ENCODE measurements at places on chromosomes 3 and 15.

- DNase-seq: no peak
Observed at GRCh38 chr15:93283854-93284253, 194.8 kb upstream of the RGMA start.

DNA sequence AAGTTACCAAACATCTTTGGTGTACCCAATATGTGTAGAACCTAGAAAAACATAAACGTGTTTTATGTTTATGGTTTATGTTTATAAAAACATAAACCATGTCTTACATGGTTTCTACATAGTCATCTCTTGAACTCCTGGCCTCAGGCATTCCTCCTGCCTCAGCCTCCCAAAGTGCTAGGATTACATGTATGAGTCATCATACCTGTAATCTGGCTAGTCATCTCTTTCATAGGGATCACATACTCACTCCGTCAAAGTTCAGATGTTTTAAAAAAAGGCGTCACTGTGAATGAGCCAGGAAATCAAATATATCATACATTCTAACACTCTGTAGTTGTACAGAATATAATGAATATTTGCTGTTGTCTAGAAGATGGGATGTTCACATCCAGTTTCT, 178.6 kb downstream of the CPNE4 start:
- no peak for DNase-seq

- no peak for DNase-seq
Observed at GRCh38 chr3:61893840-61894566, 332.6 kb downstream of the PTPRG start.

DNA sequence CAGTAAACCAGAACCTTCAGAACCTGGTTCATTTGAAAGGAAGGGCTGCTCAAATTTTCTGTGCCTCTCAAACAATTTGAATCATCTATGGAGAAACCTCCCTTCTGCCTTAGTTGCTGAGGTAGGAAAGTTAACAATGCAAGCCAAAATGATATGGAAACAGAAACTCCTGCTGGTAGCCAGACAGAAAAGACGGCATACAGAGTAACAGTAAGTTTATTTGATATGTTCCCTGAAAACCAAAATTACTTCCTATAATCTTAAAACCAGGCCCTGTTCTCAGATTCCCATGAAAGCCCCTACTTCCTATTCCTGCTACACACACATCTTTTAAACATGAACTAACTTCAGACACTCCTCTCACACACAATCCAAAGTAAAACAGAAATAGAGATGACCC, 86.2 kb downstream of the TBC1D5 start:
- no peak for DNase-seq

GRCh38 chr3:130916507-130917167, 22.8 kb downstream of the ATP2C1 start:
- DNase-seq: no peak

DNA sequence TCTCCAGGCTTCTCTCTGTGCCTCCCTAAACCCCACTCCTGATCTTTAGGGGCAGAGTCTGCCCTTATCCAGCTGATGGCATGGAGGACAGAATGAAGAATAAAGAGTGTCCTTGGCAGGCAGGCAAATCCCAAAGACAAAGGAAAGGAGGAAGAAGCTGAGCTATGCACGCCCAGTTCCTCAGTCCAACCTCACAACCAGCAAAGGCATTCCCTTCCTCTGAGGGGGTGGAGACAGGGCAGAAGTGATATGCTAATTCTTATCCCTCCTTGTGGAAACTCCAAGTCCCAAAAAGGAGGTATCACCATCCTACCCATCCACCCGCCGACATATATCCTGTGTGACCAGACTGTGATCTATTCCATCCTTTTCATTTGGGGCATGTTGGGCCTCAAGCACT, 10.5 kb upstream of the CCDC54 start:
- DNase-seq: no peak

GRCh38 chr3:151722856-151723255, 10.9 kb upstream of the AADACL2 start:
- DNase-seq: no peak

DNA sequence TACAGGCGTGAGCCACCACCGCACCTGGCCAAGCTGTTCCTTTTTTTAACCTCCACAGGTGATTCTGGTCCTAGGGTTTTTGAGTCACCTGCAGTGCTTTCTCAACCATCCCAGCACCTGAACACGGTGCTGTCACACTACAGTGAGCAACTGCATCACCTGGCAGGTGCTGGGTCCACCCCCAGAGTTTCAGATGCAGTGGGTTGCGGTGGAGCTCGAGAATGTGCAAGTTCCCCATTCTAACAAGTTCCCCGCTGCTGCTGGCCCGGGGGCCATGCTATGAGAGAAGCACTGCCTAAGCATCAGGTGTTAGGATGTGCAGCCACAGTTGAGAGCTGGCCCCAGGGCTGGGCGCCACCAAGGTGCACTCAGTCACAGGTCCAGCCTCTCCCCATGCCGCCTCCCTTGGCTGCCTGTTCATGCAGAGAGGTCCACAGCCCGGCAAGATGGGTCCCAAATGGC, 18.0 kb downstream of the ISG20 start:
- no peak for DNase-seq

- no peak for DNase-seq
Observed at GRCh38 chr15:63045465-63045840, 2.9 kb downstream of the TPM1 start.

- no peak for DNase-seq
Observed at GRCh38 chr3:164723396-164723795, 354.9 kb downstream of the SI start.

DNA sequence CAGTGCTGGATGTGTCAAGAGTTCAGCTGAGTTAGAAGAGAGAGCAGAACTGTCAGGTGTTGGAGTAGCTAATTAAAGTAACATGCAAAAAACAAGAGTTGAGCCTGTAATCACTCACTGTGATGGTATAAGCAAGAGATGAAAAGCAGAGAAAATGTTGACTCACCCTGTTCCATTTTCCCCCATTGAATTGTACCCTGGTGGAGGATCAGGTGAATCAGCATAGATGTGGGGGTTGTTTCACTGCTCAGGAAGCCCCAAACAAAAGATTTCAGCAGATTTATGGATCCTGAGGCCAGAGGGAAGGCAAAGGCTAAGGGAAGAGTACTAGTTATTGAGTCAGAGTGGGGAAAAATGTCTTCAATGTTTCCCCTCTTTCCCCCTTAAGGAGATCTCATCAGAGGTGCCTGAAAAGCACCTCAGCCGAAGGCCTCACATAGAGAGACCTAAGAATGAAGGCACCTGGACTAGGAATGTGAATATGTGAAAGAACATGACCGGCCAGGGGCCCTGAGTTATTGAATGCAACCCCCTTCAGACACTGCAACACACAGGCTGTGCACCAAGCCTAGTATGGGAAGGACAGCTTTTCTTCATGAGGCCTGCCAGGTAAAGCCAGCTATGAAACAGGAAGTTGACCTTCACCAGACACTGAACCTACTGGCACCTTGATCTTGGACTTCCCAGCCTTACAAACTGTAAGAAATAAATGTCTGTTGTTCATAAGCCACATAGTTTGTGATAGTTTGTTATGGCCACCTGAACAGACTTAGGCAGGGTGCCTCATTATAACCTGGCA, 90.1 kb downstream of the TMCO5A start:
- DNase-seq: no peak

DNA sequence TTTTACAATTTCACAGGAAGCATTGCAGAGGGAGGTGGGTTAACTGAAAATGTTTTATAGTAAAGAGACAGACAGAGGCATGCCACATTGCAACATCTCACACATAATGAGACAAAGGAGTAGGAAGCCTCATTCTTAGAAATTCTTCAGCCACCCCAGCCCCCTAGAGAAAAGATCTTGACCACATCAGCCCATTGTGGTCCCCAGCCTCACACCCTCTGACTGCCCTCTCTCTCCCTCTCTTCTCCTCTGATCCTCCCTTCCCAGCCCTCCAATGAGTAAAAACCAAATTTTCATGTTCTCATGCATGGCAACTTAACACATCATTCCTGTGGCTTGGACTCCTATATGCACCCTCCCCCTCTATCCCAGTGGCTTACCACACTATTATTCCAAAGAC, 174.1 kb downstream of the UACA start:
- DNase-seq: no peak

- DNase-seq: no peak
Observed at GRCh38 chr3:106130384-106131198, 261.8 kb upstream of the CBLB start.

DNA sequence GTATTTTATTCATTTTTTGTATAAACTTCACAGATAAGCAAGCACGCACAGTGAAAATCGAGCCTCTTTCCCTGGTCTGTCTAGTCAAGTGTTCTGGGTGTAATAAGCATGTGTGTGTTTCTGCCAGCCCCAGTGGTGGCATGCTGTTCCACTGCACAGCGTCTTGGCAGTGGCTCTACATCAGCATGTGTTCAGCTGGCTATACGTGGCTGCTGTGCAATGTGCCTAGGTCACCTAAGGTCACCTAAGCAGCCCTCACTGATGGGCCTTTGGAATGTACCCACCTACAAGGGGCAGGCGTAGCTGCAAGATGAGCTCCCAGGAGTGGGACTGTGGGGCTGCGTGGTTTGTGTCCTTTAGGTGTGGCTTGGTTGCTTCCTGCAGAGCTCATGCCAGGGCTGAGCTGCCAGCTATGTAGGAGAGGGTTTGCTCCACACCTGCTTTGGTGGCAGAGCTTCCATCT, 4.9 kb downstream of the LIMD1 start:
- no peak for DNase-seq

GRCh38 chr3:61996366-61996765, 377.0 kb downstream of the FEZF2 start:
- DNase-seq: no peak

- no peak for DNase-seq
Observed at GRCh38 chr3:134517791-134518190, 31.9 kb downstream of the CEP63 start.

GRCh38 chr15:43429687-43430086, 58.8 kb downstream of the TUBGCP4 start:
- DNase-seq: no peak

- DNase-seq: no peak
Observed at GRCh38 chr3:130820976-130821375, 72.9 kb upstream of the ATP2C1 start.

DNA sequence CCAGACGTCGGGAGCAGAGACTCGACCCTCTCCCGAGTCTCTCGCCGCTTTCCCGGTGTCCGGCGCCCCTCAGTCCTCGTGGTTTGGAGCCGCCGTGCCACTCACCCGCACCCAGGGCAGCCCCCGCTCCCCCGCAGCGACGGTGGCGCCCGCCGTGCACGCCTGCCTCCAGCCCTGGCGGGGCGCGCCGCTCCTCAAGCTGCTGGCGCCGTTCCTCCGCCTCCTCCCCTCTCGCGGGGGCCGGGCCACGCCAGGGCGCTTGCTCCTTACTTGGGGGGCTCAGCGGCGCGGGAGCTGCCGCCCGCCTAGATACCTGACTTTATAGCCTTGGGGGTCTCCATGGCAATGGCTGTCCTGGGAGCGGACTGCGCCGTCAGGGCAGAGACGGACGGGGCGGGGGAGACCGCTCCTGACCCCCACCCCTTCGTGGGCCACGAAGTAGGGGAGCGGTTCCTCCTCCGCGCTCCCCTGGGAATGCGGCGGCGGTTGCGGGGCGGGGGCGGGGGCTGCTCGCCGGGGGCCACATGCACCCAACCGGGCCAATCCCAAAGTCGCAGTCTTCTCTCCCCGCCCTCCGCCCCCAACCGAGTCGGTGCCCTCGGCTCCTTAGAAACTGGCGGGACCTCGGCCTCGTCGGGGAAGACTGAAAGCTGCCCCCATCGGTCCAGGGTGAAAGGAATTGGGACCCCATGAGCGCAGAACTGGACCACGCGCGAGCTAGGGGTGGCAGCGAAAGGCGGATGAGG, at the start of gene ANKRD63:
Gene ANKRD63, minus strand, starts transcription at position 196 of the 746 bp plus-strand sequence. CDS start 478 bp downstream, outside the sequence.
- no peak for DNase-seq

DNA sequence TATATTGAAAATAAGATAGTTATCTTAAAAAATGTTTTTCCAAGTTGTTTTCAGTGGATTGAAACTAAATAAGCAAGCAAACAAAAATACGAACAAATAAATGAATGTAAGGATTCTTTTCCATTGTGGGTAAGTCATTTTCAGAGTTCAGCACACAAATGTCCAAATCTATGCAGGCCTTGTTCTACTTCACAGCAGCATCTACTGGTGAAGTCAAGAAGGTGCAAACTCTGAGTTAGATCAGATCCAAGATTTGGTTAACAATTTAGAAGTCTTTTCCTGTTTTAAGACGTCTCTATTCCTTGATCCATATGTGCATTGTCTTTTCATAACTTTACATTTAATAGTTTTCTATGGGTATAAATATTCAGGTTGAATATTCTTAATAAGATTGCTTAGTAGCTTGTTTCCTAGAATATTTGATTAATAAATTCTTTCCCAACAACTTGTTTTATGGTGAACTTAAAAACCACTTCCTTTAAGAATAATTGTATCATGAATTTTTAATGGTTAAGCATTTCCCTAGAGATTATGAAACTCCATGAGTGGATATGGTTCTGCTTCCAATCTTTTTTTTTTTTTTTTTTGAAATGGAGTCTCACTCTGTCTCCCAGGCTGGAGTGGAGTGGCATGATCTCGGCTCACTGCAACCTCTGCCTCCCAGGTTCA, 10.5 kb downstream of the PTX3 start:
- DNase-seq: no peak

DNA sequence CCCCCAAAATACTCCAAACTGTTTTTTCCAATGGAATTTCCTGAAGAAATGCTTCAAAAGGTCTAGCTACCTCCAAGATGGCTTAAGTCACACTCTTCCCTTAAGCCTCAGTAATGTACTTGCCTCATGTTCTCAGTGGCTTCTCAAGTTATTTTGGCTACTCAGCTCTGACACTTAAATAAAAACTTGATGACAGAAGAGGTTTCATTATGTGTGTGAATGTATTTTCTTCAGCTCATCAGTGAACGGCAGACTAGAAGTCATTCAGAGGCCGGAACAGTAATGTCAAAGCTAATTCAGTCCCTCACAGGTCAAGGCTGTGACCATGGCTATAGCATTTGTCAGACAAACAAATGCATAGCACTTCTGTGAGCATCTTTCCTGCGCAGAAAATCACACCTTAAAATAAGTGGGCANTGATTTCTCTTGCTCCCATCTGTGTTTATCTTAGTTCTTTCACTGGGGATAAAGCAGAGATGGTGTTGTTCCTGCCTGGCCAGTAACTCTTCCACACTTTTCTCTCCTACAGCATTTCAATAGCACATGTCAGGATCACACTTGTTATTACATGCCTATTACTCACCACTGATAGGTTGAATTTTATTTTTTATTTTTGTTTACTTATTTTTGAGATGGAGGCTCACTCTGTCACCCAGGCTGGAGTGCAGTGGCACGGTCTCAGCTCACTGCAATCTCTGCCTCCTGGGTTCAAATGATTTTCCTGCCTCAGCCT, 68.5 kb upstream of the PLCL2 start:
- DNase-seq: no peak

DNA sequence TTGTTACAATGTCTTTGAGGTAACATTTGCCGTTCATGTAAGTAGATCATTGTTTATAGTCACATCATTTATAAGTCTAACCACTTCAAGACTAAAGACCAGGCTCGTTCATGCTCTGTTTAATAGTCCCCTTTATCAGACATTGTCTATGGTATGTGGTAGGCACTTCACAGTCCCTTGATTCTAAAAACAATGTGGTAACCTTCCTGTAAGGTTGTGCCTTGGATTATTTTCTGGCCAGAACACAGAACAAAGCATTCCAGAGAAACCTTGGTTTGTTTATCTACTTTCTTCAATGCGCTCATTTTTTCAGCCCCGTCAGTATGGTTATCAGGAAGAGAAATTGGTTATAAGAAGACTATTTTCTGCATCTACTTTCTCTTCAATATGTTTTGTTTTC, 16.3 kb upstream of the ST3GAL6 start:
- no peak for DNase-seq

GRCh38 chr3:122679085-122679881, 1.4 kb upstream of the PARP14 start:
- peak; percentile 86 for DNase-seq

- peak; percentile 86 for DNase-seq
Observed at GRCh38 chr15:70212286-70212962, 114.7 kb upstream of the TLE3 start.

- no peak for DNase-seq
Observed at GRCh38 chr3:37606472-37606871, 255.2 kb upstream of the CTDSPL start.
